Renal pelvis (tissue), 12 donors: ENCODE measurements at places on chromosomes 12 and 14. TPM values are rescaled to one million over a fixed set of nuclear protein-coding genes. Genes with fewer than 3 reads are reported as not detected.

PCED1B gene
- polyA plus RNA-seq = 6.3 TPM

DNA sequence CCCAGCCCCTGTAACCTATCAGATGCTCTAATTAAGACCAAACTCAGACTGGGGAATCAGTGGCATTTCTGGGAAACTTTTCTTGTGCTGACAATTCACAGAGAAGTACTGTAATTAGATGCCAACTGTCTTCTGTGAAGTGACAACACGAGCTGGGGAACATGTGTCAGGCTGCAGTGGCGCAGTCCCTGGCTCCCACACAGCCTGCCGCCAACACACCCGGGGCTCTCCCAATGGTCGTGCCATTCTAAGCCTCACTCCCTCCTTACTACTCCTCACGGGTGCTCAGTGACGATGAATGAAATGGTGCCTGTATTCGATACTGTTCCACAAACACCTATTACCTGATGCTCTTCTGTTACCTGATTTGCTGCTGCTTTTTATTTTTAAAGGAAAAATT, 18.6 kb downstream of the GARIN2 start:
- no peak for DNase-seq

DNA sequence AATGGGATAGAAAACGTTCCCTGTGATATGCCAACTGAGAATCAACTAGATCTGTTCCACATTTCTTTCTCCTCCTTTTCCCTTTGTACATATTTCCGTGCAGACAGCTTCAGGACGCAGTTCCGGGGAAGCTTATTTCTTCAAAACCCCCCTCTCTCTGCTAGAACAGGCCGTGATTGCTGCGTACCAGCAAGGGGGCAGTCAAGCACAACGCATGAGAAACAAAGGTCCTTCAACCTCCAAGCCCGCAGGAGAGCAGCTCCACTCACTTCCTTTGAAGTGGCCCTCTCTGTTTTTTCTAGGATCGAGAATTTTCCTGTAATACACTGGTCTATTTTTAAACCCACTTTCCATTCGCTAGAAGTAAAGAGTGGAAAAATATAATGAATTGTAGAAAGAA, 80.8 kb downstream of the ZNF664 start:
- peak; percentile 78 for DNase-seq

KITLG gene
- 31.2 TPM for polyA plus RNA-seq

LRRIQ1 gene
- polyA plus RNA-seq = 30.3 TPM
